ENCODE measurements at places on chromosomes 6 and 20. TPM values are rescaled to one million over a fixed set of nuclear protein-coding genes. Genes with fewer than 3 reads are reported as not detected.

Gene C6orf163
- total RNA-seq: 2.7 TPM

DNA sequence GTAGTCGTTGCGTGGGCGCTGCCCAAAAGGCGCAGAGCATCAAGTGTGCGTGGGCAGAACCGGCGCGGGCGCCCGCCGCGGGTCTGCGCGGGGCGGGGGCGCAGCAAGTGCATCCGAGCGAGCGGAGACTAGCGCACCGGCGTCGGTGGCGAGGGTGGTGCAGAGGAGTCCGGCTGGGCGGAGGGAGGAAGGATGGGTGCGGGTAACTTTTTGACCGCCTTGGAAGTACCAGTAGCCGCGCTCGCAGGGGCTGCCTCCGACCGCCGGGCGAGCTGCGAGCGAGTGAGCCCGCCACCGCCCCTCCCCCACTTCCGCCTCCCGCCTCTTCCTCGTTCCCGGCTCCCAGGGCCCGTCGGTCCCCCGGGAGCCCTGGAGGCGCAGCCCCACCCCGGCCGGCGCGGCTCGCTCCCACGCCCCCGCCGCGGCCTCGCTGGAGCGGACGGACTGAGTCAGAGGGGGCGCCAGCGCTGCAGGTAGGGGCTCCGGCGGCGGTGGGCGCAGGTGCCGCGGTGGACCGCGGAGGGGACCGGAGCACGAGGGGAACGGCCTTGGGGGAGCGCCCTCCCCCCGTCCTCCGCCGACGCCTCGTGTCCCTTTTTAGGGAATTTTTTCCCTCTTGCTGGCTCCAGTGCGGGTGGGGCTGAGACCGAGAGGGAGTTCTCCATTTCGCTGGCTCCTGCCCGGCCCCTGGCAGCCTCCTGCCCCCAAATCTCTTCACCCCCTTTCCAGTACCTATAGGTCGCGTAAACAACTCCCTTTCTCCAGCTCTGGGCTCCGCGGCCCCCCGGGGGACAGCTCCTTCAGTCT is 1.6 kb upstream of the DBNDD2 start:
- no peaks in the 10 kb centered on the region for H3K27me3 ChIP-seq
- no peaks in the 10 kb centered on the region for H3K36me3 ChIP-seq
- H3K27ac ChIP-seq: peak overlapping the region; percentile 76
- peaks cover 12% of the 10 kb centered on the region for H3K4me1 ChIP-seq
- DNase-seq: peak; percentile 96

Gene AGPAT4
- 13.8 TPM for total RNA-seq

DNA sequence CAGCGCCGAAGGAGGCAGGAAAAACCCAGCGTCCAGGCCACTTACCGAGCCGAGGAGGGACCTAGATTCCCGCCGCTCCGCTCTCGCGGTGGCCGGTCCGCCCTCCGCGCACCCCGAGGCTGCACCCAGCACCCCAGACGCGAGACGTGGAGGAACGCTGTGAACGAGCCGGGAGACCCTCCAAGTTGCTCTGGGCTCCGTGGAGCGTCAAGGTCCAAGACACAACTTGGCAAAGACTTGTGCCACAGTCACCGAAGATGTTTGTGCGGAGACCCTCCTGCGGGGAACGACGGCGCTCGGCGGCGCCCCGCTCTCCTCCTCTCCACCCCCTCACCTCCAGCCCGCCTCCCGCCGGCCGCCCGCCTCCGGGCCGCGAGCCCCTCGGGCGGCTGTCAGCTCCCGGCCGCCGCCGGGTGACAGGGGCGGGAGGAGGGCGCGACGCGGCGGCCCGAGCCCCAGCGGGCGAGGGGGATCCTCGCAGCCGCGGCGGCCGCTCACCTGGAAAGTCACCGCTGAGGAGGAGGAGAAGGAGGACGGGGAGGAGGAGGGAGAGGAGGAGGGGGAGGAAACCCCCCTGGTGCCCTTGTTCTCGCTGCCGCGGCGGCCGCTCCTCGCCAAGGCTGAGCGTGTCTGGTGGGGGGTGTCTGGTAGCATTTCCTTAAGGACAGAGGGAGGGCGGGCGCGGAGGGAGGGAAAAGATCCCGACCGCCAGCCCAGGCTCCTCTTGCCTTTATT is 637 bp upstream of the HIVEP2 start:
- peak; percentile 93 for DNase-seq
- peak overlapping the region; percentile 98 for H3K27ac ChIP-seq
- peaks cover 29% of the 10 kb centered on the region for H3K4me1 ChIP-seq

GRCh38 chr6:85866370-85866730 is 223.7 kb upstream of the SYNCRIP start:
- H3K27ac ChIP-seq: peak overlapping the region; percentile 10
- H3K27me3 ChIP-seq: no peaks in the 10 kb centered on the region
- H3K4me1 ChIP-seq: peaks cover 13% of the 10 kb centered on the region
- H3K36me3 ChIP-seq: no peaks in the 10 kb centered on the region
- no peak for DNase-seq

Measured in osteoblast (primary cell).